ENCODE measurements at places on chromosomes 6 and 20. TPM values are rescaled to one million over a fixed set of nuclear protein-coding genes. Genes with fewer than 3 reads are reported as not detected.
A peak's percentile ranks its signal among the peaks of the same experiment; 100 is the strongest.

FAM50B gene
- 8.5 TPM for total RNA-seq

ZNF451 gene
- total RNA-seq = 64.3 TPM

SLC22A16 gene
- total RNA-seq = 1.4 TPM

DNA sequence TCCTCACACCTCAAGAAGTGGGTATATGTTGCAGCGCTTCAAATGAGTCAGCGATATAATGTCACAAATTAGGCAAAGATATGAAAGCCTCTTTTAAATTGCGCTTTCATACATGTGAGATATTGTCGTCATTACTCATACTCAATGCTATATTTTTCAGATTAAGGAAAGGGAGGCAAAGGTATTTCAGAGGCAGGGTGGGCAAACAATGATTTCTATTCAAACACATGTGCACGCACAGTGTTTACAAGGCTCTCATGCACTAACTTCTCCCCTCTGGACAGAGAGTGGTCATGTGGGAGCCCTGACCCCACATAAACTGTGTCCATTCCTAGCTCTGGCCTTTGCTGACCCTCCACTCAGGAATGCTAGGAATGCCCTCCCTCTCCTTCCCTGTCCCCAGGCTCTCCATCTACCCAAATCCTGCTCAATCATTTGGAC lies 112.1 kb upstream of the TMEM170B start:
- ATAC-seq = no peak

- peak; percentile 83 for ATAC-seq
Observed at GRCh38 chr6:37242429-37243052, 15.0 kb upstream of the TBC1D22B start.

GRCh38 chr20:29742699-29743100 lies 1514.8 kb upstream of the DEFB115 start:
- no peak for ATAC-seq

DNA sequence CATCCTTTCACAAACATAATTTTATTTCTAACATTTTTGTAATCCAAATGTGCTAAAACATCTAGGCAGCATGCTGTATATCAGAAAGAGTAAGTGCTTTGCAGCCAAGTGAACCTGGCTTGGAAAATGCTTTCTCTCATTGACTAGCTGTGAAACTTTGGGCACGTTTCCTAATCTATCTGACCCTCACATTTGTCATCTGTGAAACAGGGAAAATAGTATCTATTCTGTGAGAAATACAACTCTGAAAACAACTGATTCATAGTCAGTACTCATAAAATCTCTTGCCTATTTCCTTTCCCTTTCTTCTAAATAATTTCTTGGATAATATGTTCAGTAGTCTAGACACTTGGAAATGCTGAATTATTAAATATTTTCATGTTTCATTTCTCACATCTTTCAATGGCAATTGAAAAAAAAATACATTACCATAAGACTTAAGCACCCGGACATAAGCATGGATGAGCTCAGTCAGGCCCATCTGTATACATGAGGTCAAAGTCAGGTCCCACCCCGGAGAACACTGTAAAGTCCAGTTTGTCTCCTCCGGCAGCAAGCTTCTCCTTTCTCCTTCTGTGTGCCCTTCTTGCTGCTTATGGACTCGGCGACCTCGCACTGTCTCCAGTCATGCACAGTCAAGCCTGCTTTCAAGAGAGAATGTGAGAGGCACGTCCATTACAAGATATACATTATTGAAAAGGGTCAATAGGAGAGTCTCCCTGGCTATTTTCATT lies 455.0 kb upstream of the SOX4 start:
- ATAC-seq = peak; percentile 26

All from motor neuron (in vitro differentiated cells).